ENCODE measurements at places on chromosomes 6 and 20.
A peak's percentile ranks its signal among the peaks of the same experiment; 100 is the strongest.

DNA sequence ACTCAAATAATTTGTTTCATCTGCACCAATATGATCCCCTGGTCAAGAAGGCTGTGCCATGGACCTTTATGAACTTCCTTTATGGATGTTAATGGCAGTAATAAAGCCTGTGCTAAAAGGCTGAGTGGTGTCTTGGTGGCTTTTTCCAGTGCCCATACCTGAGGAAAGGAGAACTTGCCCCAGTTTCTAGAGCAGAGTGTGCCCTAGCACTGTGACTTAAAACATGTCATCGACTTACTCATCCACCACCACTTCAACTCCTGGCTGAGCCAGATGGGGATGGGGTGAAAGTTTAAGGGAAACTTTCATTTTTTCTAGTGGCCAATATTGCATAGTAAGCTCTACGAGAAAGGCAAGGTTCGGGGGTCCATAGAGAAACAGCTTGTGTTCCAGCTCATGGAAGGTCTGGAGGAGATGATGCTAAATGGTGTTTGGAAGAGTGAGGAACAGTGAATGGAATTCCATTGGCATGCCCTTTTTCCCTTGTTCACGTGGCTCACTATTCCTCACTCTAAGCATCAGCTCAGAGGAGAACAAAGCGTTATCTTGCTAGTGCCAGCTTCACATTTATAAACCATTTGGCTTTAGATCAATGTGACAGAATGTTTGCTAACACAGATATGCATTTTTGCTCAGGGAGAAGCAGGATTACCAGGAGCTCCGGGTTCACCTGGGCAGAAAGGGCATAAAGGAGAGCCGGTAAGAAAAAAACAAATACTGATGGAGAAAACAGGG is 71.2 kb downstream of the COL19A1 start:
- DNase-seq: no peak

DNA sequence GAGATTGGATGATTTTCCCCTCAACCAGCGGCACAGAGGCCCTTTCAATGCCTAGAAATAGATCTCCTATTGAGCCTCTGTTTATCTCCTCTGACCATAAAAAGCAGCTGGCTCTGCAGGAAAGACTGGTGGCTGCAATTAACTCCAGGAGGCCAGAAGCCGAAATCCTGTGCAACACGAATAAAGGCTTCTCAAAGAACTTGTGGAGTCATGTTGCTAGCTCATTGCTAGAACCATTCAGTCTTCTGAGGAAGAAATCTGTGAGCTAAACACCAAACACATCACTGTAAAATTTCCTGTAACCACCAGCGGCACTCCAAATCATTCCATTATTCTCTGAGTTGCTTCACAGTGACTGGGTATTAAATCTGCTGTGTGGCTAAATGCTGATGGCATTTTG is 49.1 kb upstream of the TPD52L1 start:
- DNase-seq: no peak

GRCh38 chr6:97674802-97675201 is 391.8 kb upstream of the MMS22L start:
- peak; percentile 70 for DNase-seq

DNA sequence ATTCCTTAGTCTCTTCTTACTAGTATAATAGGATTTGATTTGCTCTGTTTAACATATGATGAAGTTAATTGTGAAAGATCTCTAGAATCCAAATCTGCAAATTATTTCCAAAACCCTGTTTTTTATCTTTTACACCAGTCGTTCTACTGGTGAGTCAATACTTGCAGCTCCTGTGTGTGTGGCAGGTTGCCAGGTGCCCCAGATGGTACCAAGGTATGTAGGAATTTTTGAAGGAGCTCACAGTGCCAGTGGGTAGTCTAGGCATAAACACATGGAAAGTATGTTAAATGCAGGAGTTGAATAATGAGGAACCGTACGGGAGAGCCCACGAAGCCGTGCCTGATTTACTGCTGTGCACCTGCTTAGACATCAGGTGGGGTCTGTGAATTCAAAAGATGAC is 192.2 kb downstream of the FARS2 start:
- DNase-seq: no peak

GRCh38 chr20:50717974-50718761 is 13.2 kb upstream of the PARD6B start:
- no peak for DNase-seq

- no peak for DNase-seq
These were observed 111.5 kb downstream of the LCA5 start for GRCh38 chr6:79425589-79426311.

GRCh38 chr6:36955671-36956445 is 1.3 kb downstream of the PI16 start:
- no peak for DNase-seq

GRCh38 chr20:62762376-62762775 is 33.9 kb upstream of the MRGBP start:
- no peak for DNase-seq

DNA sequence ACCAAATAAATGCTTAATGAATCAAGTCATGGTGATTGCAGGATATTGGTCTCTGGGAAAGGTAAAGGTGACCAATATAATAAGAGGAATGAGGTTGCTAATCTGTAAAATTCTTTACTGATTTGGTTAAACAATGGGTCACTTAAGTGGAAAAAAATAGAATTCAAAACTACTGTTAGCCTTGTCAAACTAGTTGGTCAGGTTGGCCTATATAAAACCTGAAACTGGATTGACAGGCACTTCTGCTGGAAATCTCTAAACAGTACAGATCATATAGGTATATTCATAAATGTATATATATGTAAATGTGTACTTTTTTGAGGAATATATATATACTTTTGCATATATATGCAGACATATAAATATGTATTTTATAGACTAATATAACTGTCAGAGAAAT is 19.7 kb downstream of the PLCB4 start:
- DNase-seq: no peak

GRCh38 chr20:62202676-62203377 is 17.3 kb downstream of the HRH3 start:
- no peak for DNase-seq

DNA sequence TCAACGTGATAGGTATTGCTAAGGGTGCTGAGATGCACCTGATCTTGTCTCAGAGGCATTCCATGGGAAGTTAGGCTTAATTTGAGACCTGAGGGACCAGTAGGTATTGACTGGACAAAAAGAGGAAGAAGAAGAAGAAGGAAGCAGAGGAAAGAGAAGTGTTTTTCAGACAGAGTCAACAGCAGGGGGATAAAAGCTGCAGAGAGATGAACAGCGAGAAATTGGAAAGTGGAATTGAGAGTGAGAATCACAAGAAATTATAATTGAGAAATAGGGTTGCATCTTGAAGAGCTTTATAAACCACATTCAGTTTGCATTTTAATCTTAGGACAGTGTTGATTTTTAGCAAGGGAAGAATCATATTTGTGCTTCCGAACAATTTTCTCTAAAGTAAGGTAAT is 254.0 kb downstream of the CD83 start:
- no peak for DNase-seq

GRCh38 chr6:131949909-131950766 is 1.0 kb downstream of the CCN2 start:
- peak; percentile 56 for DNase-seq

- no peak for DNase-seq
These were observed 87.1 kb upstream of the HEY2 start for GRCh38 chr6:125662296-125662695.

GRCh38 chr20:44656448-44656847 is 4.9 kb upstream of the ADA start:
- DNase-seq: no peak

DNA sequence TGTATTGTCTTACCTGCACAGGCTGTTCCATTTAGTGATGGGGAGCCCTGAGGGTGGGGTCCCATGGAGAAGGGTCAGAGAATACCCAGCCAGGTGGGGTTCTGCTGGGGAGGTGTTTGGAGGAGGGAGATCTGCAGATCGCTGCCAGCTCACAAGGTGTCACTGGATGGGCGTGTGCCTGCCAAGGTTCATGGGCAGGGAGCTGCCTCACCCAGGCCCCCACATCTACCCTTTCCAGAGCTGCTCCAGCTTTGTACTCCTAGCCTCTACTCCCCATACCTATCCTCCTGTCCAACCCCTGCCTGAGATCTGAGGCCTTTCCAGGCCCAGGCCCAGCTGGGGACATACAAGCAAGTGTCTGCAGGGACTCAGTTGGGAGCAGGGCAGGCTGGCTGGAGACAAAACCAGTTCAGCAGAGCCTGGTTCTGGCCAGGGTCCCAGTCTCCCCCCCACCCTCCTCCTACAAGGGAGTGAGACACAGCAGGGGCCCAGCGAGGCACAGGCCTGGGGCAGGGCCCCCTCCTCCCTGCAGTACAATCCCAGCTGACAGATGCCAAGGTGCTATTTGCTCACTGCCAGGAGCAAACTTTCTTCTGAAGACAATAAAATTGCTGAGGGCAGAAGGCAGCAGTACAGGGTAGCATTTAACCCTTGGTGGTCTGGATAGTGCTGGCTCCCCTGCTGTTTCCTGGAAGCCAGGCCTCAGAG is 19.7 kb downstream of the SPDEF start:
- DNase-seq: no peak

DNA sequence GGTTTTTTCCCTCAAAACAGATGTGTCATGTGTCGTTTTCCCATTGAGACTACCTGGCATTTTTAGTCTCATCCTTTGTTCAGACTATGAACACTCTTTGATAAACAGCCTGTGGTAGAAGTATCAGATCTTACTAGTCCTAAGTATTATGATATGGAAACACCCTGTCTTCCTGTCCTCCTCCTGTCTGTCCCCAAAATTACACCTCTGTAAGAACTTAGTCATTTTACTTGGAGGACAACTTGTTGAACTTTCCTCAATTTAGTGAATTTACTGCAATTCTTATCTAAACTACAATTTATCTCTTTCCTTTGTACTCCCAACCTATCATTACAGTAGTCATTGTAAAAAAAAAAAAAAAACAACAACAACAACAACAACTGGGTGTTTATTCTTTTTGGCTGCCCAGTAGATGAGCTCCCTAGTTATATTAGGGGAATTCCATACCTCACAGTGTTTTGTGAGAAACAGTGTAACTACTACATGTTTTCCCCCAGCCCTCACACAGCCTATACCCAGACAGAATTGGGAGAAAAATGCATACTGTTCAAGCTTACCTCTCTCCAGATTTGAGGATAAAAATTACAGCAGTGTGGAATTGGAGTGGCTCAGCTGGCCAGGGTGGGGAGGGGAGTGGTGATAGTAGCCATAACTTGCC is 18.5 kb upstream of the ERVFRD-1 start:
- no peak for DNase-seq

- DNase-seq: no peak
These were observed 8.9 kb downstream of the VSTM2L start for GRCh38 chr20:37911838-37912281.

DNA sequence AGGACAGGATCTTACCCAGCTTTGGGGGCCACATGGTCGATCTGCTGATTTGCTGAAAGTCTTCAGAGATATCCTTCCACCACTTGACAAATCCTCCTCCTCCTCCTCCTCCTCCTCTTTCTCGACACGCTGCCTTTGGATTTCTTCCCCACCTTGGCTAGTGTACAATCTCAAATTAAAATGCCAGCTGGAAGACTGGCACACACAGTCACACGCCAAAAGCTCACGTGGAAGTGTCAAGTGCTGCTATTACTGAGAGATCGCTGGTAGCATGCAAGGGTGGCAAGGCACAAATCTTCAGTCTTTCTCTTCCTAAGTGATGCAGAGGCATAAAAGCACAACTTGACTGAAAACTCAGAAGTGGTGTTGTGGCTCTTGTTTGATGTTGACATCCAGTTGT is 35.3 kb downstream of the GPR6 start:
- no peak for DNase-seq

GRCh38 chr6:122005661-122006060 is 393.8 kb upstream of the HSF2 start:
- no peak for DNase-seq

DNA sequence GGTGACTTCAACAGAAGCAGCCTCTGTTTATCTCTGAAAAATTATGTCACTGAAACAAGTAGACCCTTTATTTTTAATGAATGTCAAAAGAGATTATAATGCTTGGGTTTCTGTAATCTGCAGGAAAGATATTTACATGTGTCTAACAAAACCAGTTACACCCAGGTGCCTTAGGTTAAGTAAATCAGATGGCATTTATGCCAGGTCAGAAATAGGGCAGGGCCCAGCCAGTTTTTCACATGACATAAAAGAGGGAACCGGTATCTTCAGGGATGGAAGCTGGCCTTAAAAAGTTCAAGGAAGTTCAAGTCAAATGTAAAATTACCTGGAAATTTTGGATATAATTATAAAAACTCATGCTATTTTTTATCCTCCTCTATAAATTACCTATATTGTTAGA is 14.2 kb upstream of the ENPP4 start:
- DNase-seq: no peak

- DNase-seq: no peak
These were observed 4.0 kb upstream of the RIPOR3 start for GRCh38 chr20:50695135-50695872.

DNA sequence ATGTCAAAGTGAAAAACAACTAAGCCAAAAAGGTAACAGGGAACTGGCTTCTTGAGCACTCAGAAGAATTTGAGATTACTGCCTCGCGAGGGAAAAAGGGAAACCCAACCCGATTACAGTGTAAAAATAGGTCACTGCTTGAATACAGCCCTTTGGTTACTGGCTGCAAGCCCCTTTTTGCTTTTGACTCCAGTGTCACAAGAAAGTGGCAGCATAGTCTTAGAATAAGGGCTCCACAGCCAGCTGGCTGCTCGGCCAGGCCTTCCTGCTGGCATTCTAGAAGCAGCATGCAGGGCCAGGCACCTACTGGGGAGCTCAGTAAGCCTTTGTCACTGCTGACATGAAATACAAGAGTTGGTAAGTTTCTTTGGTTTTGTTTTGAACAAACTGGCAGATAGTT is 83.0 kb downstream of the ZHX3 start:
- DNase-seq: no peak

DNA sequence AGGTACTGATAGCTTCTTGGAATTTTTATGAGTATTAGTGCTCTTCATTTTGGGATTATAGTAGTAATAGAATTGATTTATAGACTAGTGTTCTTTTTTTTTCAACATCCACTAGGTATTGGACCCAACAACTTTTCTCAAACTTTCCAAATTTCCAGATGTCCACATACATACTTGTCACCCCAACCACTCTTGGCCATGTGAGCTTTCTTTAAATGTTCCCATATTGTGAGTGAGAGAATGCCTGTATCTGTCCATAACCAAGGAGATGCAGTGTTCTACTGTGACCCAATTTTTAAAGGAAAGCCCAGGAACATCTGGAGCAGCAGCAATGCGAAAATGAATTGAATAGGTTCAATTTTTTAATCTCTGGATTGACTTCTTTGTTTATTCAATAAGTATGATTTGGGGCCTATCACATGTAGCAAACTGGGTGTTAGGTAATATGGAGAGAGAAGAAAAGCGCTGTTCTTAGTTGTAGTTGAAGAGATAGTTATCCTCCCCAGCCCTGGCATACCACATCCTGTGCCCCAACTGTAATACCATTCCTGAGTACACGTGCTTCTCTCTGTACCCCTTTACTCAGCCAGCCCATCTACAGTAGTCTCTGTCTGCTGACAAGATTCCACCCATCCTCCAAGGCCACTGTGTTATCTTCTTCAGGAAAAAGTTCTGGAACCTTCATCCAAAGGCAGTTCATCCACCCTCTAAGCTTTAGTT is 116.8 kb upstream of the SUPT3H start:
- DNase-seq: no peak

Measured in lower leg skin (tissue), 4 donors.